ENCODE measurements at places on chromosomes 11 and 22.

GRCh38 chr11:64000026-64000739 lies 13.9 kb downstream of the OTUB1 start:
- DNase-seq: peak; percentile 75

- DNase-seq: no peak
Measured at GRCh38 chr11:38156495-38157146, 1558.6 kb upstream of the RAG2 start.

- no peak for DNase-seq
Measured at GRCh38 chr22:39214006-39214382, 30.8 kb downstream of the PDGFB start.

DNA sequence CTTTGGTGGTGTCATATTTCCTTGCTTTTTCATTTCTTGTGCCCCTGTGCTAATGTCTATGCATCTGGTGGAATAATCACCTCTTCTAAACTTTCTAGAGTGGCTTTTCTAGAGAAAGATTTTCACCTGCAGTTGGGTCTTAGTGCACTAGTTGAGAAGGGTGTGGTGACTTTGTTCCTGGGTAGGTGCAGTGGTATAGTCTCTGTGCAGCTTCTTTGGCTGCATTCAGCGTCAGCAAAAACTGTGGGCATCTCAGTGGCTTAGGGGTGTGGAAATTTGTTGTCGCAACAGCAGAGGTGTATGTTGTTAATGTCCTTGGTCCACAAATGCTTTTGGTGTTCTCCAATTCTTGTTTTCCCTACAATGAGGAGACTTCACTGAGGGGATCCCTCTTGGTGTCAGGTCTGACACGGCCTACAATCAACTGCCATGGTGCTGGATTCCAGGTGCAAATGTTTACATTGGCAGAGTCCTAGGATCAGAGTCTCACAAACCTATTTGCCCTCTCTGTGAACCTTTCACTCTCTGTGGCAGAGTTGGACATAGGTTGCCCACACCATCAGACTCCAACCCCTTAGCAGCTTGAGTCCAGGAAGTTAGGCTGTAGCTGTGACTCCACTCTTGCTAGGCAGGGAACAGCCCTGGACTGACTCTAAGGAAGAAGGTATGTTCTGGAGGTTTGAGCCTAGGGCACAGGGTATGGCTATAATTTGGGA lies 48.8 kb downstream of the GDPD4 start:
- DNase-seq: no peak

- DNase-seq: no peak
Measured at GRCh38 chr22:49299821-49300231, 527.8 kb downstream of the BRD1 start.

DNA sequence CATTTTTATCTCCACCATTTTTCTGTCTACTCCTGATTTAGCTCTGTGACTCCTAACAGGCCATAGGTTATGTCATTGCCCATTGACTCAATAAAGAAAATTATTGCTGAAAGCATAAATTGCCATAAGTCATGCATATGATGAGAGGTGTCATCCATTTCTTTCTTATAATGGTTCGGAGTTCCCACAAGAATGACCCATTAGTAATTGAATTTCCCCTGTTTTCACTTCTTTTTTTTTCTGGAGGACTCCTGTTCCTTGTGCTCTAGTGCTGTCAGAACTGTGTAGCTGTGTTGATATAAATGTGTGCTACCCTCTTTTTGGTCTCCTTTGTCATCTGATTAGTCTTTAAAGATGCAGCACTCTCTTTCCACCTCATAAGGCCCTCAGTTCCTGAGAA lies 22.9 kb upstream of the CARD18 start:
- no peak for DNase-seq

DNA sequence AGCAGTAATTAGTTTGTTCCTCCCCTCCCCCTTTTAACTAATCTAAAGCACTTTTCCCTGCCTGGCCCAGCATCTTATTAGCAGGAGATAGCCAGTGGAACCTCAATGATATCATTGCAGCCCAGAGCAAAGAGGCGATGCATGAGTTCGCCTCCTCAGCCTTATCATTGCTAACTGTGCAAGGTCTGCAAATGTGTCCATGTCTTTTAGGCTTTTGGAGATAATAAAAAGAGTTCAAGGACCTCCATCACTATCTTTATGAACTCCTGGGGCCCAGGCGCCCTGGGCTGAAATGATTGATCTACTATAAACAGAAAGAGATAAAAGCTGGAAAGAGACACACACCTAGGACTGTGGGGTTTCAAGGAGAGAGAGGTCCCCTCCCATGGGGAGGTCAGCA lies 124.2 kb upstream of the TBCEL start:
- DNase-seq: no peak

GRCh38 chr11:56817661-56818060 lies 69.2 kb upstream of the OR9G4 start:
- DNase-seq: no peak

DNA sequence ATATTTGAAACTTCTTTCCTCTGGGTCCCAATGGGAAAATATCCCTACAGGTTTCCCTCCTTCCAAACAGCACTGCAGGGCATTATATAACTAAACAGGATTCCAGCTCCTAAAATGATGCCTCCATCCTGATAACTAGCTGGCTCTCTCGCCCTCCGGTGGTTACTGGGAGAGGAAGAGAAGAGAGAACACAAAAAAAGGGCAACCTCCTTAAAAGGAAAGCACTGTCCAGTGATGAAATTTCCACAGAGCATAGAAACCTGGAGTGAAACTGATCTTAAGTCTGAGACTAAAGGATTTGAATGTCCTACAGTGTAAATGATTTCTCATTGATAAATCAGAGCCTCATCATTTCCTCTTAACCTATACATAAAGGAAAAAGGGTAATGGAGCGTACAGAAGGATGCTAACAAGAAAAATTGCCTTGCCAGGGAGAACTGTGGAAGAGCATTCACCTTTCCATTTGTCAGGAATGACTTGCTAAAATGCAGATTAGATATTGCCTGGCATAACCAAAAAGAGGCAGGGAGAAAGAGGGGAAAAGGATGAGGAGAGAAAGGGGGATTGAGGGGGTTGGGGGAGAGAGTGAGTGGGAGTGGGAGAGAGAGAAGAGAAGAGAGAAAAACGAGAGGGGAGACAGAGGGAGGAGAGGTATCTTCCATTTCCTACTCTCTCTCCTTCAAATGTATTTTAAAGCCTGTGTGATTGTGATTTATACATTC lies 121.3 kb downstream of the APOL5 start:
- DNase-seq: no peak

- DNase-seq: no peak
Measured at GRCh38 chr11:68169442-68169841, 43.7 kb downstream of the KMT5B start.

Data from stimulated activated naive CD8-positive, alpha-beta T cell treated with anti-CD3 and anti-CD28 coated beads, Interleukin-15, amount 100 ng/mL, for 72 hours (primary cell).